CD4-positive, alpha-beta T cell treated with Interleukin-12 subunit alpha and Interleukin-12 subunit beta, for 1 hour (primary cell): ENCODE measurements at places on chromosomes 4 and X.

DNA sequence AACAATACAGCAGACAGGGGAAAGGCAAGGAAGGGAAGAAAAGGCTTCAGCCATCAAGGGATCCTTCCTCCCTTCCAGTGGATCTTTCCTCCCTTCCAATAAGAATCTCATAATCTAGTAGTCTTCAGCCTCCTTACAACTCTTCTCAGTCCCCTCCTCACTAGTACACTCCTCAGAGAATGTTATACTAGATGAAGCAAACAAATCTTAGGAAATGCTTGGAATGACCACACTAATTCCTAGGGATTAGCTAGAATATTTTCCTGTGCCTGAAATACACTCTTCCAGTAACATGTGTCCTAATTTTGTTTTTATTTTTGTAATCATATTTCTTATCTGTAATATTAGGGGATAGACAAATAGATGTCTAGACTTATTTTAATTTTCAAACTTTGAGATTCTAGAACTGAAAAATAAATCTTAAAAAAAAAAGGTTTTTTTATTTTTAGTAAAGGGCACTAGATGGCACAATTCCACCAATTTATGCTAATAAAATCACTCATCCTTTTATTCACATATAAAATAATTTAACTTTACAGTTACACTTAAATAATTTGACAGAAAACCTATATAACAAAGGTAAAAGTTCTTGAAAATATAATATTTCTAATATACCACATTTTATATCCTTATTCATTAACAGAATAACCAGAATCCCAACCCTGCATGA is 7.0 kb upstream of the STPG2 start:
- DNase-seq = no peak

GRCh38 chrX:129540722-129541184 is 694 bp downstream of the OCRL start:
- DNase-seq = no peak

DNA sequence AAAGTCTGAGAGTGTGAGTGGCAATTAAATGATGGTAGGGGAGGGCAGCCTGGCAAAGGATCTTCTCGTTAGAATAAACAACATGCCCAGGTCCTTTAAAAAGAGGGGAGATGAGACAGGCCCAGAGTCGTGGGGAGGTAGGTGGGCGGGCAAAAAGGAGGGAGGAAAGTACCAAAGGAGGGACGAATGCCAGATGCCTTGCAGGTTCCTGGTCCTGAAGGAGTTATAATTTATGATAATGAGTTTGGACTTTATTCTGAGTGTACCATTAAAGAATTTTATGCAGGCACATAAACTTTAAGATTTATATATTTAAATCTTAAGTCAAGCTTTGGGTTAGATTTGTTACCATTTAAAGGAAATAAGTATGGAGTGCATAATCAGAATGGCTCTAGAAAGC is 62.3 kb upstream of the SMARCA5 start:
- DNase-seq = no peak

DNA sequence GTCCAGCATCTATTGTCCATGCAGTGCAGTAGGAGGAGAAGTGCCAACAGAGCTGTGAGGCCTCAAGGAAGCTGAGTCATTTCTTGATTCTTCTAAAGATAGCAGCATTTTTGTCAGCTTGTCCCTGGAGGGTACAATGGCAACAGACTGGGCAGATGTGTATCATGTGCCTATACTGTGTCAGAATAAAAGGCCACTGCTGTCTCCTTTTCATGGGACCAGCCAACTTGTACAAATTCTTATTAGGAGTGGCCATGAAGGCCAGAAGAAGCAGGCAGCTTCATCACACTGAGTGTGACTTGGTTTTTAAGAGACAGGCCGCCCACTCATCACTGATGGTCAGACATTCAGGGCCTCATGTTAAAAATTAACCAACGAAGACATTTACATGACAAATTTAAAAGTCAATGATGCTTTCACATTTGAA is 185.0 kb upstream of the FAM241A start:
- no peak for DNase-seq

DNA sequence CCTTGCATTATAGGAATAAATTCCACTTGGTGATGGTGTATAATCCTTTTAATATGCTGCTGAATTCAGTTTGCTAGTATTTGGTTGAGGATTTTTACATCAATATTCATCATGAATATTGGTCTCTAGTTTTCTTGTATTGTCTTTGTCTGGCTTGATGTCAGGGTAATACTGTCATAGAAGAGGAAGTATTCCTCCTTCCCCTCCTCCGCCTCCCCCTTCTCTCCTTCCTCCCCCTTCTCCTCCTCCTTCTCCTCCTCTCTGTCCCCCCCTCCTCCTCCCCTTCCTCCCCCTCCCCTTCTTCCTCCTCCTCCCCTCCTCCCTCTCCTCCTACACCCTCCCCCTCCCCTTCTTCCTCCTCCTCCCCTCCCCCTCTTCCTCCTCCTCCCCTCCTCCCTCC is 65.8 kb downstream of the RGS12 start:
- DNase-seq = no peak

DNA sequence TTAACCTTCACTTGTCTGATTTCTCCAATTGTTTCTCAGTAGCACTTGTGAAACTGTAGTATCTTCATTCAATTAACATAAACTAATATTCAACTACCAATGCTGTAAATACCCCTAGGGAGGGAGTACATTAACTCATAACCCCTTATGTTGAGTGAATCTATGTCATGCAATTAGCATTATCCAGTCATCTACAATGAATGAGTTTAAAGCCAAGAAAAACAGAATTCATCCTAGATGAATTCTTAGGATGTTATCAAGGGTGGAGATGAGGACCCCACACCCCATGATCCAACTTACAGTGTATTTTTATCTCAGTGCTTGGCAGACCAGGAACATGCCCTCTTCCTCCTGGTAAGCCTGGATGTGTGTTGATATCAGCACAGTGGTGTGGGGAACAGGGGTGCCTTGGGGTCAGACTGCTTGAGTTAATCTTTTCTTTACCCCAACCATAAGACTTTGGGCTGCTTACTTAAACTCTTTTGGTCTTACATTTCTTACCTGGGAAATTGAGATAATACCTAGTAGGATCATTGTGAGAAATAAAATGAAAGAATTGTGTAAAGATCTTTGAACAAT is 62.1 kb upstream of the SCOC start:
- no peak for DNase-seq

- peak; percentile 34 for DNase-seq
These were observed 171.0 kb upstream of the RPS6KA3 start for GRCh38 chrX:20437683-20438082.

- no peak for DNase-seq
These were observed 328.5 kb upstream of the FGF16 start for GRCh38 chrX:77118686-77119085.

DNA sequence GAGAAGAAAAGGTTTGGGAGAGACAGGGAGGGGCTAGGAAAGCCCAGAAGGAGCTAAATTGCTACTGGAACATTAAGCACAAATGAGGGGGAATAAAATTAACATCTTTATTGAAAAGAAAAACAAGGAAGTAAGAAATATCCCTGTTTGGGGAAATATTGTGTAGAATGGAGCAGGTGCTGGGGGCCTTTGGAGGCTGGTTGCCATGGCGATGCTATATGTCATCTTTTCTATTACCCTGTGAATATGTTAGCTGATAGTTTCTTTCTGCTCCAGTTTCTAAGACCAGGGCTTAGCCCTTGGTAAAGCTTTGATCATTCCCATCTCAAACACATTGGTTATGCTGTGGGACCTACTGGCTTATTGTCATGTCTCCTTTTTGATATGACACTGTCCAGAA is 28.7 kb downstream of the TMEM31 start:
- DNase-seq = no peak
